HuH-7 (cell line): ENCODE measurements at places on chromosomes 6 and 20.

DNA sequence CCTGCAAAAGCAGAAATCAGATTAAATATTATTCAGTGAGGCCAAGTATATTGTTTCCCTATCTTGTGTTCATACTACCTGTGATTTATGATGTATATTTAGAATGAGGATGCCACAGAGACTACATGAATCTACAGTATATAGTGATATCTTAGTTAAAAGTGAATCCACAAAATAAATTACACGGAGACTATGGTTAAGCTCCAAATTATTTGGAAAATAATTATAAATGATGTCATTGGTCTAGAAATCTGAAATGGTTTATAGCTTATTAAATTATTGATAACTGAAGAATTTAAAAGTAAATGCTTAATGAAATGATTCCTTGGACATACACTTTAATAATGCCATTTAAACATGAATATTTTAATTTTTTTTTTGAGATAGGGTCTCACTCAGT is 4.2 kb upstream of the USP45 start:
- no peak for DNase-seq

GRCh38 chr6:106538145-106538544 is 91.2 kb downstream of the RTN4IP1 start:
- DNase-seq = no peak

- no peak for DNase-seq
These were observed at the start of gene SLCO4A1 for GRCh38 chr20:62642051-62642665. SLCO4A1 (plus strand) TSS chr20:62642503; CDS start chr20:62656455, 13,952 bp downstream.

DNA sequence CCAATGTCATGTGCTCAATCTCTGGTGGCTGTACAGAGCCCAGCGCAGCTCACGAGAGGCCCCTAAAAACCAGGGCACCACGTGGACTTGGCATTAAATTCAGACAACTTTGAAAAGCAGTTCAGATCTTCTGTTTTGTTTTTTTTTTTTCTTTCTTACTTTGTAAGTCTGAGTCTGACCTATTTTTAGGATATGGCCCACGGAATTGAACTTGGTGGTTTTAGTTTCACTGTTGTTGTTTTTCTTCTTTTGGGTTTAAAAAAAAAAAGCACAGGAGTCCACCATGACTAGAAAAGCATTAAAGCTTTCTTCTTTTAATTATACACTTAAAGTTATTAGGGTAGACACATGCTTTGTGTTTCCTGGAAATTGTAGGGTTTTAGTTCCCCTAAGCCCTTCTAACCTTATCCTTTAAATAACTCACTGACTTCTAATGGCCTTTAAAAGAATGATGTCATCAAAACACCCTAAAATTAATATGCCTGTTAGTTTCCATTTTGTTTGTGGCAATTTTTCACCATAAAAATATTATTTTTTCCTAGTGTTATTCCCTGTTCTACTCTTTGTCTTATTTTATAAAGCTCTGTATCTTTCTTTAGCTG is 48.5 kb upstream of the CCN2 start:
- DNase-seq = no peak

DNA sequence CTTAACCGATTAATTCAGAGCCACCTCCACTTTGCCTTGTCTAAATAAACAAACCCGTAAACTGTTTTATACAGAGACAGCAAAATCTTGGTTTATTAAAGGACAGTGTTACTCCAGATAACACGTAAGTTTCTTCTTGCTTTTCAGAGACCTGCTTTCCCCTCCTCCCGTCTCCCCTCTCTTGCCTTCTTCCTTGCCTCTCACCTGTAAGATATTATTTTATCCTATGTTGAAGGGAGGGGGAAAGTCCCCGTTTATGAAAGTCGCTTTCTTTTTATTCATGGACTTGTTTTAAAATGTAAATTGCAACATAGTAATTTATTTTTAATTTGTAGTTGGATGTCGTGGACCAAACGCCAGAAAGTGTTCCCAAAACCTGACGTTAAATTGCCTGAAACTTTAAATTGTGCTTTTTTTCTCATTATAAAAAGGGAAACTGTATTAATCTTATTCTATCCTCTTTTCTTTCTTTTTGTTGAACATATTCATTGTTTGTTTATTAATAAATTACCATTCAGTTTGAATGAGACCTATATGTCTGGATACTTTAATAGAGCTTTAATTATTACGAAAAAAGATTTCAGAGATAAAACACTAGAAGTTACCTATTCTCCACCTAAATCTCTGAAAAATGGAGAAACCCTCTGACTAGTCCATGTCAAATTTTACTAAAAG is 2.7 kb downstream of the FOXC1 start:
- DNase-seq = no peak

GRCh38 chr6:34276191-34276590 is 27.4 kb upstream of the SMIM29 start:
- DNase-seq = no peak

DNA sequence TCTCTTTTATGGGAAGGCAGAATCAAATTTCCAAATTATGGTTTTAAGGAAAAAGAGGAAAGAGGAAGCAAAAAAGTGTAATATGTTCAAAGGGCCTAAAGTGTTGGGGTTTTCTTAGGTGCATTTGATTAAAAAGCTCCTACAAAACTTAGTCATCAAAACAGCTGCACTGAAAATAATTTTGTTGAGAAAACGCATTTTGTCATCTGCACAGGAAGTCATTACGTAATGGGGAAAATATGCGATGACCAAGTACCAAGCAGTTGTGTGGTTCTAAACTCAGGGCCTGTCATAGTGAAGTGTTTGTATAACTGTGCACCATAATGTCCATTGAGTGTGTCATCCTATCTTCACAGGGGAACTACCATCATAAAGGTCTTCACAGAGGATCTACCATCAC is 15.6 kb downstream of the HAO1 start:
- DNase-seq = no peak

DNA sequence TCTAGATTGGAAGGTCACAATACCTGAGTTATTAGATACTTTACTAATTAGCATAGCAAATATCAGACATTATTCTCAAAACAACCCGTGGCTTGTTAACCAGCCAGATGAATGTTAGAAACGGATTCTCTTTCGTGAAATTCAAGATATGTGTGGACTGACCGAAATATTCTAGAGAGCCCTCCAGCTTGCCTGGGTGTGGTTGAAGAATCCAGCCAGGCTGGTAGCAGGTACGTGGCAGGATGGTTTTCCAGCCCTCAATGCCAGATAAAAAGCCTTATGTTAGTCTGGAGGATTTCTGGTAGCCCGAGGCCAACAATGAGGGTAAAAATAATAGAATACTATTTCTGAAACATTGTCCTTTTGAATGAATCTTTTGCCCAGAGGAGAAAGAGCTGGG is 19.3 kb downstream of the ECT2L start:
- no peak for DNase-seq

DNA sequence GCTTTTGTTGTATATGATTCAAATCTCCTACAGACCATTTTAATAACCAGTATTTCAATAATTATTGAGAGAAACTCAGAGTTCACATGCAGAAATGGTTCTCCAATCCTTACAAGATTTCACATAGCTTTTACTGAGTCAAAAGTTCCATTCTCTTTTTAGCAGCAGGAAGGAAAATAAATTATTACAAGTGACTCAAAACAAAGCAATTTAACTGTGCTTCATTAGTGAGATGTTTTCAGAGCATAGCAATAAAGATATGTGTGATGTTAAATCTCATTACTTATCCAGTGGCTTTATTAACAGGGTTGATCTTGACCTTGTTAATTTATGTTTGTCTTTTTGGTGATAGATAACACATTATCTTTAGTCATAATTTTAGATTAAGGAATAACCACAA is 22.0 kb downstream of the KIF13A start:
- DNase-seq = no peak

DNA sequence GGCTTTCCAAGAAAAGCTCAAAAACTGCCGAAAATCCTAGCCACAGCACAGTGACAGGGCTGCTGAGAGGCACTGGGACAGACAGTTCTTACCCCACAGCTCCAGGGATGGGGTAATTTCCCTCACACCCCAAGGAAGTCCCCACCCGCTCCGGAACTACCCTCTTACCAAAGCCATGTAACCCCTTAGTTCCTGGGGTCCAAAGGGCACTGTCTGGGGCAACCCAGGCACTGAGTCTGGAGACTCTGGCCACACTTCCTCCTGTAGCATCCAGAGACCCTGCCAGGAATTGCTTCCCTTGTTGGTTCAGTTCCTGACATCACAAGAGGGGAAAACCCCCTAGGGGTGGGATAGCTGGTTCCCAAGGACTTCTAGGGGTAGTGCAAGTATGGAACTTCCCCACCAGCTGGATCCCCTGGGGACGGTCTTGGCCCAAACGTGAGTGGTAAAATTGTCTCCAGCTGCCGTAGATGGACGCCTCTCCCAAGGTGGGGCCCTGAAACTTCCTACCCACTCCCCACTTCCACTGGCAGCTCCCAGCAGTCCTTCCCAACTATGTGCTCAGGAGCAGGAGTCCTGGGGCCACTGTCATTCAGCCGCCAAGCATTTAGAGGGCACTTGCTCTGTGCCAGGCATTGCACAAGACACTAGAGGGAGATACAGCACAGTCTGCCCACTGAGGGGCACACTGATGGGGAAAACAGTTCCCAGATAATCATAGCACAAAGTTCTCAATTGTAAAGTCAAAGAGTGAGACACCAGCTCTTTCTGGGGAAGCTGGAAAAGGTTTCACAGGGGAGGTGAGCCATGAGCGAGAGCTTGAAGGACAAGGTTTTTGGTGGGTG is 17.2 kb upstream of the HCK start:
- no peak for DNase-seq

DNA sequence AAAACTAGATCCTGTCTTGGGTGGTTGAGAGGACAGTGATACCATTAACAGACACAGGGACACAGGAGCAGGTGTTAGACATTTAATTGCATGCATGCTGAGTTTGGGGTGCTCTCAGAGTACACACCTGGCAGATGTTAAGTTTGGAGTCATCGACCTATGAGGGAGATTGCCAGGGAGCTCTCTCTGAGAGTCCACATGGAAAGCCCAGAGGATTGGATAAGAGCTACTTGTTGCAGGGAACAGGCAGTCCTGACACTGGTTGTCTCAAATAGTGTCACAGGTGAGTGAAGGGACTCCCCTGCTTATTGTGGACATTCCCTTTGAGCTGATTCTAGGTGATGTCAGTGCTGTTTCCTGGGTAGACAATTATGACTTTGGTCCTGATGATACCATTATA is 3.1 kb downstream of the ATRN start:
- DNase-seq = no peak

DNA sequence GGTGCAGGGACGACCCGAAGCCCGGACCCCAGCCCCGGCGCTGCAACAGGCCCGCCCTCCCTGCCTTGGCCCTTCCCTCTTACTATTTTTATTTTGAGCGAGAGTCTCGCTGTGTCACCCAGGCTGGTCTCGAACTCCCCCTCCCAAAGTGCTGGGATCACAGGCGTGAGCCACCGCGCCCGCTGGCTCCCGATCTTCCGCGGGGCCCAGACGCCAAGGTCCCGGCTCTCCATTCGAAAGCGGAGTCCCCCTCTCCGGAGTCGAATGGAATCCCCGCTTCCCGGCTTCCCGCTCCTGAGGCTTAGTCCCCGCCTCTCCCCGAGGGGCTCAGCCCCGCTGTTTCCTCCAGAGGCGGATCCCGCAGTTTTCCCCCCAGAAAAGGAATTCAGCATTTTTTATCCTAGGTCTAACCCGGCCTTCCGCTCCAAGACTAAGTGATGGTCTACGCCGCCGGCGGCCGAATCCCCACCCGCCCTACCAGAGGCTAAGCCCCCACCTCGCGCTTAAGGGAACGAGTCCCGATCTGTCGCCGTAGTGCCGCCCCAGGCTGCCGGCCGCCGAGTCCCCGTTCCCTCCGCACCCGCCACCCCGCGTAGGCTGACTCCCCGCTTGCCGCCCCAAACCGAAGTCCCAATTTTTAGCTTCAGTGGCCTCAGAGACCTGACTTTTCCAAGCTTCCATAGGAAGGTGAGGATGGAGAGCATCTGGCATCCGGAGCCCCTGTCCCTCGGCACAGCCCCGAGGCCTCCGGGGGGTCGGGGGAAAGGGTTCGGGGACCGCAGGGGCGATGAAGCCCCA is 11.5 kb upstream of the TMC2 start:
- peak; percentile 73 for DNase-seq

DNA sequence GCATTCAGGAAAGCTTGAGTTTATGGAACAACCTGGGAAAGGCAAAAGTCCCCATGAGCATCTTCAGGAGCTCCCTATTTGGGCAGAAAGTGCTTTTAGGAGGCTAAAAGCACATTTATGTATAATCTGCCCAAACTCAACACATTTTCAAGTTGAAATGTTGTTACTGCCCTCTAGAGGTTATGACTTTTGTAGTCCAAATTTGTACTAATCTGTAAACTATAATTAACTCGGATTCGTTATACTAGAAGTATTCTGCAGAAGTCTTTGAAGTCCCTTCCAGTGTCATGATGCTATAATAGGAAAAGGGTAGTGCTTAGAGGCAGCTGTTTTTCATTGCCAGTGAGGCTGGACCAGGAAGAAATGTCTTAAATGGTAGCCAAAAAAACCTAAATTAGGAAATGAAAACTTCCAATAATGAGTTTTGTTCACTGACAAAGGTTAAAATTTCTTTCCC is 44.8 kb upstream of the EMILIN3 start:
- DNase-seq = no peak

DNA sequence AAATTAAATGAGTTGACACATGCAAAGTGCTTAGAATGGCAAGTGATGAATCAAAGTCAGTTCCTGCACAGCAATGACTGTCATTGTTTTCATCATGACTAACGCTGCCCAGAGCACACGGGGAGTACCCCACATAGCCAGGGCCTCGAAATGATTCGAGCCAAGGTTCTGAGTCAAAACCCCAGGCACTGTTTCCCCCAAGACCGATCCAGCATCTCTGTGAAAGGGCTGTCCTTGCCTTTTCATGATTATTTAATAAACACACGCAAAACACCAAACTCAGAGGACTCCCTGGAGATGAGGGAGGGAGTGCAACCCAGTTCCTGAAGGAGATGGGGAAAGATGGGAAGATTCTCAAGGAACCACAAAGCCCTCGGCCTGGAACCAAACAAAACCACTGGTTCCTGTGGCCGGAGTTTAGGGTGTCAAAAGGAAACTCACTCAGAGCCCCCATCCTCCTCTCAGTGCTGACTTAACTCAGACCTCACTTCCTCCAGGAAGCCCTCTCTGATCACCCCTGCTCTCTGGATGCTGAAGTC is 3.8 kb downstream of the PREX1 start:
- DNase-seq = no peak

DNA sequence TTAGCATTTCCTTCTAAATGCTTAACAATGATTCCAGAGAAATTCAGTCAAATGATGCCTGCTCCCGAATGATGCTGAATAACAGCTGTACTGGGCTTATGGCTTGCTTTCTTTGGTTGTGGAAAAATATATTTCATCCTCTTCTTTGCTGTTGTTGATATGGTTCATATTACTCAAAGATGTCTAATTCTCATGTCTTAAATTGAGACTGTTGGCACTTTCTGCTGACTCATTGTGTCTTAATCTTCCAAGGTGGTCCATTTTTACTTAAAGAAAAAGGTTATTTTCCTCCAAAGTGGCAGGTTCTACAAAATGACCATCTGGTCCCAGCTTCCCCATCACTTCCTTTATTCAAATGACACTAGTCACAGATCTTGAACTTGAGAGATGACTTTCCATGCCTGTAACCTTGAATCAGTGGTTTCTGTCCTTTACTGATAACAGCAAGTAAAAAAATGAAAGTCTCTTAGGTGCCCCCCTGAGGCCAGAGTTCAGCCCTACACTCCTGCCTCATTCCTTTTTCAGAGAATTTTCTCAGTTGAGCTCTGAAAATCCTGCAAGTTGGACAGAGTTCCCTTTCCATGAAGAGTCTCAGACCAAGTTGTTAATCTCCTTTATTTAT is 6.9 kb downstream of the SNAP25 start:
- peak; percentile 38 for DNase-seq
